ENCODE measurements at places on chromosomes 5 and 9. TPM values are rescaled to one million over a fixed set of nuclear protein-coding genes. Genes with fewer than 3 reads are reported as not detected.

- DNase-seq: no peak
Measured at GRCh38 chr9:4642351-4642750, 19.7 kb upstream of the PLPP6 start.

Gene CTNND2
- 0.12 TPM for total RNA-seq

- no peak for DNase-seq
Measured at GRCh38 chr5:3187771-3188425, 407.7 kb upstream of the IRX1 start.

- DNase-seq: no peak
Measured at GRCh38 chr9:95981761-95982390, 106.4 kb downstream of the ERCC6L2 start.

- no peak for DNase-seq
Measured at GRCh38 chr9:107567462-107567861, 77.9 kb upstream of the KLF4 start.

Gene SLCO6A1
- not detected for total RNA-seq

GRCh38 chr5:139974661-139975060, 68.4 kb downstream of the NRG2 start:
- DNase-seq: no peak

GRCh38 chr5:169384661-169385060, 83.7 kb upstream of the SLIT3 start:
- DNase-seq: no peak

DNA sequence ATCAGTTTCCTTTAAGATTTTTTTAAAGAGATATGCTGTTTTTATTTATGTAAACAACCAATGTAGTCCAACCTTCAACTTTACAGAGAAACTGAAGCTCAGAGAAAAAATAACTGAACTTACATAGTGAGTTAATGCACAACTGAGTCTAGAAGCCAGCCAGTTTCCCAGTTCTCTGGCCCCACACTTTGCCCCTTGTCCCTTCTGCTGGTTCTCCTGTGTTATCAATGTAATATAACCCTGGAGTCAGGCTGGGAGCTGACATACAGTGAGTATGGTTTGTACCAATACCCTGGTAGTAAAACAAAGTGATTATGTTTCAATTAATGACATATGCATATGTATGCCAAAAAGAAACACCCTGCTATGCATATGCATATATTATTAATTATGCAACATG, 32.2 kb upstream of the GRIA1 start:
- no peak for DNase-seq

Gene GRIA1
- total RNA-seq: not detected

DNA sequence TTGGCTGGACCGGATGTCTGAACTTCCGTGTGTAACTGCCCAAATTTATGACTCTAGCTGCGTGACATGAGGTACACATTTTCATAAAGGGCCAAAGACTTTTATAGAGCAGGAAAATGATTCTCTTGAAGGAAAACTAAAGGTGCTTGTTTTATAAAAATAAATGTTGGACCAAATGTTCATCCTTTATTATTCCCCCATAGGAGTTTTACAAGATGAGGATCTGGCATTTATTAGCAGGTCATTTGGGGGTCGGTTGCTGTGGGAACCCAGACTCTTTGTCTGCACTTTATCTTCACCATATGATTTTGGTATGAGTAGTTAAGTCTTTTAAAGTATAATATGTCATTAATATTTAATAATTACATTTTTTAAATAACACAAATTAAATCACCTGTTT, 571.2 kb downstream of the EFNA5 start:
- no peak for DNase-seq

Gene SLC34A1
- not detected for total RNA-seq

Gene TRIM23
- 8.5 TPM for total RNA-seq

DNA sequence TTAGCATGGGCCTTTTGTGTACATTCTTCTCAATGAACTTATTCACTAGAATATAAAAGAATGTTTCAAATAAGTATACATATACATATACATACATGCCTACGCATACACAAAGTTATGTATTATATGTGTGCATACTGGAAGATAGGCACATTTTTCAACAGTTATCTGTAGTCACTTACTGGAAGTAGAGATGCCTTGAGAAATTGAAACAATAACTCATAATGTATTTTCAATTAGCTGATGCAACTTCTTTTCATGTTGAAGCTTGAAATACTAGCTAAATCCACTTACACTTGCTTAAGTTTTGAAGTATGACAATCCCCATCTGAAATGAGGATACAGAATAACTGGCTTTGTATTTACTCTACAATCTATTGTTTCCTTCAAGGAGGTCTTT, 469.0 kb upstream of the PTGER4 start:
- DNase-seq: no peak

DNA sequence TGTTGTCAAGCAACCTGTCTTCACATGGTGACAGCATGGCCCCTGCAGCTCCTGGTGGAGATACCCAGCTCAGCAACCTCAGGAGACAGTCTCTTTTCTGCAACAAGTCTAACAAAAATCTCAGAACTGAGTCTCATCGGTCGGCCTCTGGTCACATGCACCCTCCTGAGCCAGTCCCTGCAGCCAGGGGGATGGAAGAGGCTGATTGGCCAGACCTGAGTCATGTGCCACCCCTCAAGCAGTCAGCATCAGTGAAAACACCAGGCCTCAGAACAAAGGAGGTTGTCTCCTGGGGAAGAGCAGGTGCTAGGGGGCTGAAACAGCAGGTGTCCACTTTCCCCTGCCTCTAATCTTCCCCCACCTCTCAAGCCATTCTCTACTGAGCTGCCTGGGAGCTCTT, 54.4 kb downstream of the SMIM23 start:
- no peak for DNase-seq

GRCh38 chr5:34005211-34005610, 2.6 kb downstream of the AMACR start:
- peak; percentile 88 for DNase-seq

Gene MAP1B
- 305 TPM for total RNA-seq

GRCh38 chr9:79880626-79881025, 308.9 kb downstream of the TLE4 start:
- no peak for DNase-seq

Gene GABRB2
- total RNA-seq: not detected

DNA sequence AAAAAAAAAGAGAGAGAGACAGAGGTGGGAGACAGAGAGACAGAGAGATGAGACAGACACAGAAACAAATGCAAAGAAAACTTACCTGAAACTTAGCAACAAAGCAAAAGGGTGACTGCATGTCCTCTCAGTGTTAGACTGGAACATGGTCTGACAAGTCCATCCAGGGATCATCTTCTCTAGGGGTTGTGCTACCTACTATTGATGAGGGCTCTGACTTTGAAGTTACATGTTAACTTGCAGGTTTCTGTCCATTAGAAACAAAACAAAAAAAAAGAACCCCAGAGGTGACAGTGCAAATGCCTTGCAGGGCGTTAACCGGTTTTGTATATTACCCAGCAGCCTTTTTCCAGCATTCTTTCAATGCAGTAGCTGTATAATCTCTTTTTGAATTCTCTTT, 13.6 kb upstream of the SPARC start:
- DNase-seq: no peak

Gene ITGA2
- 28.1 TPM for total RNA-seq
